ENCODE measurements at places on chromosomes 3 and 15. TPM values are rescaled to one million over a fixed set of nuclear protein-coding genes. Genes with fewer than 3 reads are reported as not detected.

Gene KIF7
- total RNA-seq: 14.3 TPM

Gene PRSS50
- total RNA-seq: not detected

Gene NANOGP8
- total RNA-seq: not detected

Gene IFT57
- 51.1 TPM for total RNA-seq

Gene ZNF774
- total RNA-seq: 2.8 TPM

Gene SHF
- 0.63 TPM for total RNA-seq

Gene RIOX2
- 35.5 TPM for total RNA-seq

Gene NMNAT3
- 0.46 TPM for total RNA-seq

Gene TGM4
- not detected for total RNA-seq

Gene PP2D1
- not detected for total RNA-seq

Gene SLC28A2
- total RNA-seq: not detected

Gene FSTL1
- total RNA-seq: 1,906 TPM
